ENCODE measurements at places on chromosomes 7 and 10.
A peak's percentile ranks its signal among the peaks of the same experiment; 100 is the strongest.

- no peak for DNase-seq
These were observed 15.1 kb upstream of the CUBN start for GRCh38 chr10:17144757-17145156.

- no peak for DNase-seq
These were observed 28.2 kb upstream of the AKAP9 start for GRCh38 chr7:91912494-91912893.

DNA sequence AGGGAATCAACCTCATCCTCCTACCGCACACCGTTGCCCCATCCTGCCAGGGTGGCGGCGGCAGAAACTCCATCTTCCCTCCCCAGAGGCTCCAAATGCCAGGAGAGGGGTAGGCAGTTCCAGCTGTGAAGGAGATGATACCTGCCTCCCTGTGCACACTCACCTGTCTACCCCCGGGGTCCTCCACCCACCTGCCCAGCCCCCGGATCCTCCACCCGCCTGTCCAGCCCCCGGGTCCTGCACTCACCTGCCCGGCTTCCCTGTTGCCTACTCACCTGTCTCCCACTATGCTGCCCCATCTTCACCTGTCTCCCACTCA is 13.4 kb upstream of the DNAAF5 start:
- no peak for DNase-seq

DNA sequence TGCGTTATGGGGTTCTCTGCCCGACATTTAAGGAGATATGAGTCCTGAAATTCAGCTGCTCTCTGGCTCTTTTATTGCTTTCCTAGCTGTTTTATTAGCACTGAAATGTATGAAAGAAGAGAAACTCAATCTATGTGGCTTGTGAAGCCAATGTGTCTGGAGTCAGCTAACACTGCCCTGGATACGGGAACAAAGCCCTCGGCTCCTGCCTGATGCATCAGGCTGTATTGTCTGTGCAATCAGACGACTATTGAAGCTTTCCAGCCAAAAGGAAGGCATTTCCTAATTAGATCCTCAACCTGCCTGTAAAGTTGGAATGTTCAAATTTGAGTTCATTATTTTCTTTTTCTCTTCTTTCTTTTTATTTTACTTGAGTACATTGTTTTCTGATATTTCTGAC is 22.0 kb upstream of the TM9SF3 start:
- DNase-seq: peak; percentile 48

- DNase-seq: no peak
These were observed 12.2 kb upstream of the SAMD9L start for GRCh38 chr7:93160410-93160809.

DNA sequence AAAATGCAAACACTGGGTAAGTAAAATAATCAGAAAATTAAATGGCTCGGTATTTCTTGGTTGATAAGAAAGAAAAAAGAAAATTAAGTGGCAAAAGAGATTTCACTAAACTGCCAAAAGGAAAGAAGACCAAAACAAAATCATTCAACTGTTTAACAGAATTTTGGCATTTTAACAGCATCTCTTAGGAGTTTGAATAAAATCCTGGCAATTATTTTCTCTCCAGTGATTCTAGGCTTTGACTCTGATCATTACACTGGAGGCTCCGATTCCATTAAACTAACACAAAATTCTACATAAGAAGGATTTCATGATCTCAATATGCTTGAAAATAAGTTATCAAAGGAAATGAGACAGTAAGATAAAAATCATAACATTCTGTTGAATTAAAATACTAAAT is 62.3 kb downstream of the ARHGAP21 start:
- no peak for DNase-seq

DNA sequence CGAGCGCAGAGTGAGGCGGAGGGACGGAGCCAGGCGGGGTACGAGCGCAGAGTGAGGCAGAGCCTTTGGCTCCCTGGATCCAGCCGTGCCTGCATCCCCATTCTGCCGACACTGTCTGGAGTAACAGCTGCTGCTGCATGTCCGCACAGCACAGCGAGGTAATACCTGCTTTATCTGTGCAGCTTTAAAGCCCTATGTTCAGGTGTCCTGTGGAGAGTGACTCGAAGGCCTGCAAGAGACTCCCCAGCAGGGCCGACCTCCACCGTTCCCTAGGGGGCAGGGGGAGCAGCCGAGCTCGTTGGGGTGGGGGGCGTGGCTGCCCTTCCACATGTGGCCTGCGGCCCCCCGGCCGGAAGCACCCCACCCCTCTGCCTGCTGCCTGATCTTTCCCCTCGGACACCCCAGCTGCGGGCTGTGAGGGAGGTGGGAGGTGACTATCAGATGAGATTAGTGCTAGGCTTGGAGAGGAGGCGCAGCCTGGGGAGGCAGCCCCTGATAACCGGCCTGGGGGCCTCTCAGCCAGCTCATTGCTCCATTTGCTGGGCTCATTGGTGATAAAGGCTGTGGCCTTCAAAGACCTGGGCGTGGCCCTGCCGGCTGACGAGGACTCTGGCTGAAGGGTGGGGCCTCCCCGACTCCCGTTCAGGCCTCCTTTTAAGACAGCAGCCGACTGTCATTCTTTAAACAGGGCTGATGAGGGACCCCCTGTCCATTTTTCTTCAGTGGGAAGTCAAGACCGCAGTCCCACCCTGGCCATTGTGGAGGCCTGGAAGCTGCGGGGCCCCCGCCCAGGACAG is 8.0 kb downstream of the VENTX start:
- DNase-seq: no peak

- no peak for DNase-seq
These were observed 5.8 kb upstream of the CPA1 start for GRCh38 chr7:130374507-130374906.

DNA sequence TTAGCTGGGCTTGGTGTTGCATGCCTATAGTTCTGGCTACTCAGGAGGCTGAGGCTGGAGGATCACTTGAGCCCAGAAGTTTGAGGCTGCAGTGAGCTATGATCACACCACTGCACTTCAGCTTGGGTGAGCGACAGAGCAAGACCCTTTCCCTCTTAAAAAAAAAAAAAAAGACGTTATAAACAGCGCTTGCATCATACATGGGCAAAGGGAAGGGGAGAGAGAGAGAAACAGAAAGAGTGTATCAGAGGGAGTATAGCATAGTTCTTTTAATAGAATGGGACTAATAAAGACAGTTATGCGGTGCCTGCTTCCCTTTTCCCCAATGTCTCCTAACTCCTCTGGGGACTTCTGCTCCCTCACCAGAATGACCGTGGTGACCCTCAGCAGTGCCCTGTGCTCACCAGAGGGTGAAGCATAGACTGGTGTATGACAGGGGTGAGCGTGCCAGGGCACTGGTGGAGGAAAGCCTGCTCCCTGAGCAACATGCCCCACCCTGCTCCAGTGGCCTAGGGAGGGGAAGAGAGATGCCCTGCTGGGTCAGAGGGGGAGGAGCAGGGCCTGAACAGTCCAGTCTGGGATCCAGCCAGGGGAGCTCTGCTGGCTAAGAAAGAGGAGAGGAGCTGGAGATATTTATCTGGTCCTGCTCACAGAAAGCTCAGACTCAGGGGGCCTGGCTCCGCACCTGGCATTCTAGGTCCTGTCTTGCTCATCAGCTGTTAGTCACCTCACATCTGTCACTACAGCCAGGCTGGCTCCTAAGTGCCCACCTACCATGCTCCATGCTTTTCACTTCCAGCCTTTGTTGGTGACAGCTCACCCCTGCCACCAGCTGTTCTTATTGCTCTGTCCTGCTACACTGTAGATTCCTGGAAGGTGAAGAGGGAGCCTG is 2.2 kb downstream of the PDZD7 start:
- no peak for DNase-seq

DNA sequence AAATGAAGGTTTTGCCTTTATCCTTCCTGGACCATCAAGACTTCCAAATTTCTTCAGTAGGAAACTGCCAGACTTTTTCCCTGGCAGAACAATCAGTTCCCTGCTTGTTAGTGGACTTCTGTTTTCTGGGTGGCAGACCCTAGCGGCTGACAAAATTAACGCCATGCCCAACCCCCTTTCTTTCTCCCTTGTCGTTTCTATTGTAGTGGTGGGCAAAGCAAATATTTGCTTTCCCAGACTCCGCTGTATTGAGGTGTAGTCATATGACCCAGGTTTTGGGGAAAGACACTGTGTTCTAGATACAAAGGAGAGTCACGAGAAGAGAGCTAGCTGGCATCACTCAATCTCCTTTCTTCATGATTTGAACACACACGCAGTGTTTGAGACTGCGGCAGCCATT is 7.7 kb downstream of the PON2 start:
- DNase-seq: peak; percentile 32

DNA sequence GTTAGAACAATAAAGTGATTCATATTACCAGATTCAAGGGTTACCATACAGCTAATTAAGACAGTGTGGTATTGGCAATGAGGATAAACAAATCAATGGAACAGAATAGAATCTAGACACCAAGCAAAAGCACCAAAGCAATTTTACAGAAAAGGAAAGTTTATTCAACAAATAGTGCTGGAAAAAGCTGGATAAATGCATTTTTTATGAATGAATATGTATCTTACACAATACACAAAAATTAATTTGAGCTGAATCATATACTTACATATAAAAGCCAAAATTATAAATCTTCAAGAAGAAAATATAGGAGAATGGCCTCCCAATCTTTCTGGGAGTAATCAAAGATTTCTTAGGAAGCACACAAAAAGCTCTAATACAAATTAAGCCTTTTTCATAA is 220.4 kb upstream of the PTN start:
- no peak for DNase-seq

Measured in NCI-H1092 treated with DMSO at 0.1 percent for 48 hours (cell line).